ENCODE measurements at places on chromosomes 16 and 17.

DNA sequence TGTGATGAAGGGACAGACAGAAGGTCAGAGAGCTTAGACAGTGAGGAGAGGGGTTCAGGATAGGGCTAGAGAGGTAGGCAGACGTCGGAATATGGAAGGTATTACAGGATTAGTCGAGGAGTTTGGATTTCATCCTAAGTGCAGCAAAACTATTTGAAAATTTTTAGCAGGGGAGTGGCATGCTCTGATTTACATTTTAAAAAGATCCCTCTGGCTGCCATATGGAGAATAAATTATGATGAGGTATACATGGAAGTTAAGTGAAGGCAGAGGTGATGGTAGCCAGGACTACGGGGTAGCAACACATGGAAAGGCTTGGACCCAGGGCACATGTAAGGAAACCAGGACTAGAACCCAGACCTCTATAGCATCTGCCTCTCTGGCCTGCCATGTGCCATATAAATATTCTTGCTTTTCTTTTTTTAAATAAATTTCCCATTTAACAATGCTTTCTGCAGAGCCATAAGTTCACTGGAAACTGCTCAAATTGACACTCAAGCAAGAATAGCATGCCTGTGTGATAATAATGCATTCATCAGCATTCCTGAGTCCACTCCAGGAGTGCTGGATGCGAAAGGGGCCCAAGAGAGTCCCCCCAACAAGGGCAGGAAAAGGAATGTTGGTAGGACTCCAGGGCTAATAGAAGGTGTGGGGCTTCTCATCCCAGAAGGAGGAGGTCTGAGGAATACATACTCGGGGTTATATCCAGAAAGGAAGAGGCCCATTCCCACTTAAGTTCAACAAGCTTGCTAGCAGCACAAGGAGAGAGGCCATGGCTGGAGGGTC is 78.2 kb downstream of the HLF start:
- DNase-seq = no peak

DNA sequence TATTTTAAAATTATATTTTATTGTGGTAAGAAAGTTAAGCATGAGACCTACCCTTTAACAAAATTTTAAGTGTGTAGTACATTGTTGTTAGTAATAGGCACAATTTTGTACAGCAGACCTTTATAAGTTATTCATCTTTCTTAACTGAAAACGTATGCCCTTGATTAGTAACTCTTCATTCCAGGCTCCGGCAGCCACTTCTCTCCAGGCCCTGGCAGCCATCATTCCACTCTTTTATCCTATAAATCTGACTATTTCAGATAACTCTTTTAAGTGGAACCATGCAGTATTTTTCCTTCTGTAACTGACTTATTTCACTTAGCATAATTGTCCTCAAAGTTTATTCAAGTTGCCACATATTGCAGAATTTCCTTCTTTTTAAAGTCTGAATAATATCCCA is 348.2 kb downstream of the CDH11 start:
- DNase-seq = no peak

- no peak for DNase-seq
These were observed 45.0 kb downstream of the SLC5A11 start for GRCh38 chr16:24890746-24891145.

DNA sequence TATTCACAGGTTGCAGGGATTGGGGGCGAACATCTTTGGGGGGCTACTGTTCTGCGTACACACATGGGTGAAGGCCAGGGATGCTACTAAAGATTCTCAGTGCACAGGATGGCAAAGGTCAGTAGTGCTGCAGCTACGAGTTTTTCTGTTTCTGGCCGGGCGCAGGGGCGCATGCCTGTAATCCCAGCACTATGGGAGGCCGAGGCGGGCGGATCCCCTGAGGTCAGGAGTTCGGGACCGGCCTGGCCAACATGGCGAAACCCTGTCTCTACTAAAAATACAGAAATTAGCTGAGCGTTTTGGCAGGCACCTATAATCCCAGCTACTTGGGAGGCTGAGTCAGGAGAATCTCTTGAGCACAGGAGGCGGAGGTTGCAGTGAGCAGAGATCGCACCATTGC is 3.9 kb upstream of the ZNF598 start:
- DNase-seq = no peak

DNA sequence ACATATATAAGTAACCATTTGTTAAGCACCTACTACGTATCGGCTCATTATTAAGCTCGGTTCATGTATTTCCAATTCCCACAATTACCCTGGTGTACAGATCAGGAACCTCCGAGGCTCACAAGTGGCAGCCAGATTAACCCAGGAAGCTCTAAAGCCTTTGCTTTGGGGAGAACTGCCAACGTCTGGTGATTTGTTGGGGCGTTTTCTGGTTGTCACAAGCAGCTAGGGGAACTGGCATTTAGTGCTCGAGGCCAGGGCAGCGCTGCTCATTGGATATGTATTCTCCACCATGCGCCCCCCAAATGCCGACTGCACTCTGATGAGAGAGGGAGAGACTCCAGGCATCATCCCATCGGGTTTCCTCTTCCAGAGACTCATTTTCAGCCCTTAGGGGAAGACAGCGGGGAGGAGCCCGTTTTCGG is 541 bp downstream of the ZNF18 start:
- DNase-seq = no peak

DNA sequence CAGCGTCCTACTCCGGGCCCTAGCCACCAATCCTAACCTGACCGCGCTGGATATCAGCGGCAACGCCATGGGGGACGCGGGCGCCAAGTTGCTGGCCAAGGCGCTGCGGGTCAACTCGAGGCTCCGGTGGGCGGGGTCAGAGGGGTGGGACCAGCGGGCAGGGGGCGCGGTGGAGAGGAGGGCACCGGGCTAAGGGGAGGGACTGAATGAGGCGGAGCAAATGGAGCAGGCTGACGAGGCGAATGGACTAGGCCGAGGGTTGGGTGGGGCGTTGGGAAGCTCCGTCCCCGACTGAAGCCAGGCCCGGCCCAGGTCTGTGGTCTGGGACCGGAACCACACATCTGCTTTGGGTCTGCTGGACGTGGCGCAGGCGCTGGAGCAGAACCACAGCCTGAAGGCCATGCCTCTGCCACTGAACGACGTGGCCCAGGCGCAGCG is 4.6 kb downstream of the CARMIL2 start:
- DNase-seq = no peak

- DNase-seq = no peak
These were observed 507.5 kb upstream of the HSBP1 start for GRCh38 chr16:83300326-83300725.

DNA sequence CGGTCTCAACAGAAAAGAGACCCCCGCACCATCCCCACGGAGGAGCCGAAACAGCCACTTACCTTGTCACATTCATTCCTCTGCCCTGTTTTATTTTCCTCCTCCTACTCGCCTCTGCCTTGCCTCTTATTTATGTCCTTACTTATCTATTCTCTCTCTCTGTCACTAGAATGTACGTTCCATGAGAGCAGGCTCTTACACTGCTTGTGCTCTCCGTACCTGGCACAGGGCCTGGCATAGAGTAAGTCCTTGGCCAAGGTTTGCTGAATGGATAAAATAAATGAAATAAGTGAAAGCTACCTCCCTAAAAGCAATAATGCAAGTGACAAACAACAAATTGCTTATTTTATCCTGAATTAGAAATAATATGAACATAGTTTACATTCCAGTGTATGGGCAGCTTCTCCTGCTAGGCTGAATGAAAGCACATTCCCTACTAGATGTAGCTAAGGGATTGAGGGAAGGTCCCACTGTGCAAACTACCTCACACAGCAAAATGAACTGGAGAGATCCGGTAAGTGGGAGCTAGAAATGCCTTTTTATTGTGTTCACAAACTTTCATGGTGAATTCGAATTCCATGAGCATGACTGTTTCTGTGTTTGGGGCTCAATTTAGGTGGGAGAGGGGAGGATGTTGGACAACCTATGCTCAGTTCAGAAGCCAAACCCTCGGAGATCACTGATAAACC is 173.1 kb downstream of the PARN start:
- no peak for DNase-seq

GRCh38 chr16:28326881-28327610 is 34.7 kb downstream of the SBK1 start:
- no peak for DNase-seq

- DNase-seq = no peak
These were observed 5.9 kb downstream of the CCL7 start for GRCh38 chr17:34275881-34276280.

DNA sequence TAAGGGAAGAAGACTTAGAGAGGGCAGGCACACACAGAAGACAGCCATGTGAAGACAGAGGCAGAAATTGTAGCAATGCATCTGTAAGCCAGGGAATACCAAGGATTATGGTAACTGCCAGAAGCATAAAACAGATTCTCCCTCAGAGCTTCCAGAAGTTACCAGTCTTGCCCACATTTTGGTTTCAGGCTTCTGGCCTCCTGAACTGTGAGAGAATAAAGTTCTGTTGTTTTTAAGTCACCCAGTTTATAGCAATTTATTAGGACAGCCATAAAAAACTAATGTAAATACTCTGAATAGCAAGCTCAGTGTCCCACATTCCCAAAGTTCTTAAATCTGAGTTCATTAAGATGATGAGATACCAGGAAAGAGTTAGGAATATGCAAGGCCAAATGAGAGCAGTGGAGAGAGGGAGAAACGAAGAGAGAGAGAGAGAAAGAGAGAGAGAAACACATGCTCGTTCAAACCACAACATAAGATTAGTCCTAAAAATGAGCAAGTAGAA is 123.4 kb downstream of the HS3ST3A1 start:
- DNase-seq = no peak

GRCh38 chr16:6038941-6039645 is 941.5 kb upstream of the EEF2KMT start:
- DNase-seq = no peak

DNA sequence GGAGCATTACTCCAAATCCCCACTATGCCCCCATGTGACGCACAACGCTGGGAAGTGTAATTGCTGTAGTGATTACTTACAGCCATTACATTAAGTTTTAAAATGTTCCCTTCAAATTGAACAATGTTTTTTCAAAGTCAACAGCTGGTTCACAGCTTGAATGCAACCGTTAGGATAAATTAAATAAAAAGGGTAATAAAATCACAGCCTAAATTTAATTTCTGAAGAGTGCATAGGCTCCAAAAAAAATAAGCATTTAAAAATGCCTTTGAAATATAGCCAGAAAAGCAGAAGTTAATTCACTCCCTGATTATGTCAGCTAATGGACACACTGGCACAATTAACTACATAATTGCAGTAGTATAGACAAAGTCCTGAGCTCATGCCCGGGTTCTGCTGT is 50.5 kb upstream of the KDM8 start:
- no peak for DNase-seq

GRCh38 chr16:30437511-30438046 is 7.7 kb upstream of the DCTPP1 start:
- peak; percentile 51 for DNase-seq

- DNase-seq = no peak
These were observed 20.6 kb downstream of the ZCCHC14 start for GRCh38 chr16:87472142-87472778.

GRCh38 chr16:19972111-19972510 is 87.5 kb upstream of the GPRC5B start:
- no peak for DNase-seq

DNA sequence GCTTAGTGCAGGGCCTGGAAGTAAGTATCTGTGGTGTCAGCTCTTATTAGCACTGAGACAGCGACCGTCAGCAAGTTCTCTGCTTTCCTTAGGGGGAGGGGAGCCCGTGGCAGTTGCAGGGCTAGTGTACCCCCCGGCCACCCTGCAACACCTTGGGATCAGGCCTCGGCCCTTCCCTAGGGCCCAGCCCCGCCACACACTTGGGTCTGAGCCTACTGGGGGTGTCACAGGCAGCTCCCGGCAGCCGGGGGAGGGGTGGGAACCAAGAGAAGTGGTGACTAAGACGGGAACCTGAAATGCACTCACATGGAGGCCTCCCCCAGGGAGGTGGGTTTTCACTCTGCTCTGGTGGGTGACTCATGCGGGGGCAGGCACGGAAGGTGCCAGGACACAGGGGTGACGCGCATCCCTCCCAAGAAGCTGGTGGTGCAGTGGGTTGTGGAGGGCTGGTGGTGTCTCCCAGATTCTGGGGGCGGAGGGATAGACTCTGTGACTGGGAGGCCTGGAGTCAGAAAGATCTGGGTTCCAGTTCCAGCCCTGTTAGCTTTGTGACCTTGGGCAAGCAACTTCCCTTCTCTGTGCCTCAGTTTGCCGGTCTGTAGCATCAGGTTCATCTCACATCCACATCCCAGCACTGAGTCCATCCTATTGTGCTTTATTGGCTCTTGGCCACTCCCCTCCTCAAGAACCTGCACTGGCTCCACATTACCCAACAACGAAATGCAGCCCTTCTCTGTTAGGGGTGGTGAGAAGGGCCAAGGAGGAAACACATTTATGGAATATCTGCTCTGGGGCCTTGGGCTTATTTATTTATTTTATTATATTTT is 44.5 kb downstream of the LAT start:
- no peak for DNase-seq

DNA sequence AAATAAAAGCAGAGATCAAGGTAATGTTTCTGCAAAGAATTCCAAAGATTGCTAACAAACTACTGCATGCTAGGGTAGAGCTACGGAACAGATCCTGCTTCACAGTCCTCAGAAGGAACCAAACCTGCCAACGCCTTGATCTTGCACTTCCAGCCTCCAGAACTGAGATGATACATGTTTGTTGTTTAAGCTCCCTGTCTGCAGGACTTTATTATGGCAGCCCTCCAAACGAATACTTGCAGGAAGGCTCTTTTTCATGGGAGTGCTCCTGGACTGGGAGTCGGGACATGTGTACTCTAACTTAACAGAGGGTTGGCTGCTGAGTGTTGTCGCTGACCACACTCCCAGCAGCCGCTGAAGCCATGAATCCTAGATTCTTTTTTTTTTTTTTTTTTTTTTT is 808.8 kb upstream of the EEF2KMT start:
- DNase-seq = no peak

- no peak for DNase-seq
These were observed 542 bp downstream of the CBX4 start for GRCh38 chr17:79838522-79839274.
